ENCODE measurements at places on chromosomes 12 and 14.

DNA sequence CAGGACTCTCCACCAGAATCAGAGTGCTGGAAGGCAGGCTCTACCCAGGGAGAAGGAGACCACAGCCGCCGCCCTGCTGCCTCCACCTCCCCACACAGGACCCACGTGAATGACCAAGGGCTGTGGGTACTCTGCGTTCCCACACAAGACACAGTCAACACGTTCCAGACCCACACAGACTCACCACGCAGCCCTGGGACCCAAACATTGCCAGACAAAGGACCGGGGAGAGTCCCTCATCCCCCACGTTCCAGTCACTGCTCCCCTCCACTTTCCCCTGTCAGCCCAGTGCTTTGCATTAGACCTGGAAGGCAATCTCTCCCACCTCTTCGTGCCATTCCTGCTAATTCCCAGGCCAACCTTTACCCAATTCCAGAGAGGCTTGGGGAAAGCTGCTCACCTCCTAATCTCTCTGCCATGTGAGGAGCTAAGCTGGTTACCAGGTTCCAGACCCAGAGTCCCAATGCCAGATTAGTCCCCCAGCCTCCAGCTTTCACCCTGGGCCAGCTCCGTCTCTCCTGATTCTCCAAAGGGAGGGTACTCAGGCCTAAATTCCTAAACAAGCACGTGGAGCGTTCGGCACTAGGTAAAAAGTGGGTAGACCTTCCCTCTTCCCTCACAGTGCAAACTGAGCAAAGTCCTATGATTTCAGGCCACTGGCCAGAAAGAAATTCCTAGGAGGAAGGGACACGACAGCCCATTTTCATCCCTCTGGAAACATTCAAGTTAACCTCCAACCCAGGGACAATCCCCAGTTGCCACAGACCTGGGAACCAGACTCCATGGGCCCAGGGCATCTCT is 4.9 kb downstream of the SLC6A13 start:
- no peak for DNase-seq

GRCh38 chr12:103278329-103278728 is 217.4 kb downstream of the C12orf42 start:
- no peak for DNase-seq

- no peak for DNase-seq
These were observed 50.1 kb downstream of the RASSF3 start for GRCh38 chr12:64660237-64661018.

GRCh38 chr14:76647697-76648298 is 113.5 kb upstream of the VASH1 start:
- DNase-seq = peak; percentile 1

- no peak for DNase-seq
These were observed 109.8 kb upstream of the DNM1L start for GRCh38 chr12:32569259-32569658.
